ENCODE measurements at places on chromosomes 6 and 20.

DNA sequence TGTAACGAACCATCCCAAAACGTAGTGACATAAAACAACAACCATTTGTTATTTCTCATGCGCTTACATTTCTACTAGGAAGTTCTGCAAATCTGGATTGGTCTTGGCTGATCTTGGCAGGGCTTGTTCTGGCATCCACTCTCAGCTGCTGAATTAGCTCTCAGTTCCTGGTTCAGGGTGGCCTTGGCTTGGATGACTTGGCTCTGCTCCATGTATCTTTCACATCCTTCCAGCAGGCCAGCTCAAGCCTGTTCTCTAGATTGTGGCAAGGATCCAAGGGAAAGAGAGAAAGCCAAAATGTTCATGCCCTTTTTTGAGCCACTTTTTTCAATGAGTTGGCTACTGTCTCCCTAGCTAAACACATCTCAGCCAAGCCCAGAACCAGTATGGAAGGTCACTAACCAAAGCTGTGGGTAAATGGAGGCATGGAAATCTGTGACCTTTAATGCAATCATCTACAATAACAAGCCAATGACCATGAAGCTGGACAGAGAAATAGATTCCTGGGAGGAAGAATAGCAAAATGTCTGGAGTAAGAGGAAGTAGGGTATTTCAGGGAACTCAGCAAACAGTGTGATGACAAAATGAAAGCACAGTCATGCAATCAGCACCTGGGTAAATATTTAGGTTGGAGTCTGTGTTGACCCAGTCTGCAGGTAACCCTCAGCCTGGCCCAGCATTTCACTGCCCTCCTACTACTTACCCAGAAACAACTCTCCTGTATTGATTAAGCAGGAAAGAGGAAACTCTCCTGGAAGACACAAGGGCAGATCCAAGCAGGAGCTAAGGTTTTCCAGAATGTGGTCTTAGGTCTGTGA lies 32.7 kb upstream of the SNAP25 start:
- DNase-seq, result no peak

DNA sequence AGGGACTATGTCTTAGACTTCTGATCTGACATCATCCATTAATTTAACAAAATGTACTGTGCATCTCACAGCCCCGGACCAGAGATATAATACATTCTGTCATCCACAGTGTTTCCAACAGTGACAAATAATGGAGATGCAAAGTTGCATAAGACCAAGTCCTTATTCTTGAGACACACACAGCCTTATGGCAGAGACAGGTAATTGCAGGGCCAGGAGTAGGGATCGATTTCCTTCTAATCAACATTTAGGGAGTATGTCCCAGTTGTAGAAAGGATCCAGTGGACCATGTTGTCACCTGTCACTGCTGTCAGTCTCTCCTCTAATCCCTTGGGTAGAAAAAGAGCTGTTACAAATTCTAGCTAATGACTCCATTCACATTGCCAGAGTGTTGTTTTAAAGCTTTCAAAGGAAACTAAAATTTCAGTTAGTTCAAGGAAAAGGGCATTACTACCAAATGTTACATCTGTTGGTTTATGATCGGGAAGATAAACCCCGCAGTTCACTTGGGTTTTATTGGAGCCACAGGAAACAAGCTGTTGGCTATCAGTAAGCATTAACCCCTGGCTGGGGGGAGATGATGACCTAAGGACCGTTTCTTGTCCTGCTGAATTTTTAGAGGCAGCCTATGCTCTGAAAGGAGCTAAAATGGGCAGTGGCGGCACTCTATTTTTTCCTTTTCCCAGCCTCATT lies 111.4 kb upstream of the ATXN1 start:
- DNase-seq, result no peak

DNA sequence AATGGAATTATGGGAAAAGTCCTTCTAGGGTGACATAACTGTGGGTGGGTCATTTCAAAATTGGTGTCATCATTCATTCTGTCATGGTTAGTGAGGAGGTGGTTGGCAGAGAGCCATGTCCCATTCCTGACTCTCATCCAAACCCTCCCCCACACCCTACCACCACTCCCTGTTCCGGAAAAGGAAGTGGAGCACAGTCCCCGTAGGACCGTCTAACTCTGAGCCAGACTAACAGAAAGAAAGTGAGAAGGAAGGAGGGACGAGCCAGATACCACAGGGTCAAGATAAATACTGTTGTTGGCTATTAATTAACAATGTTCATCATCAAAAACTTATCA lies 4.8 kb downstream of the TRIM10 start:
- DNase-seq, result no peak

GRCh38 chr6:125294925-125295324 lies 6.8 kb downstream of the HDDC2 start:
- no peak for DNase-seq

- DNase-seq, result no peak
These were observed 46.9 kb upstream of the SMIM29 start for GRCh38 chr6:34295721-34296120.

DNA sequence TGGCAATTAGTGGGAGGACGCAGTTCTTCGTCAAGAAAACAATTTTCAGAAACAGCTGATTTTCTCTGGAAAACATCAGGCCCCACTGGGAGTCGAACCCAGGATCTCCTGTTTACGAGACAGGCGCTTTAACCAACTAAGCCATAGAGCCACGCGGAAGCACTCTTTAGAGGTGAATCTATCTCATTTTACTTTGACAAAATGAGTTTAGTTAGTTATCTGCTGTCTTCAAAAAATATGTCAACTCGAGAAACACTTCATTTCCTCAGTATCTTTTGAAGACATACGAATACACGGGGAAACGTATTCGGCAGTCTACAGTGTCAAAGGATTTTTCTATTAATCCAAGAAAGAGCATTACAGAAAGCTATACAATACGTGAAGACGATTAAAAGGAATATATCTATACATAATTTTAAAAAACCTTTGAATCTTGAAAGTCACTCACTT lies 26.7 kb downstream of the GPX6 start:
- DNase-seq, result peak; percentile 18

- no peak for DNase-seq
These were observed 139.8 kb downstream of the ZDHHC14 start for GRCh38 chr6:157520596-157521361.

DNA sequence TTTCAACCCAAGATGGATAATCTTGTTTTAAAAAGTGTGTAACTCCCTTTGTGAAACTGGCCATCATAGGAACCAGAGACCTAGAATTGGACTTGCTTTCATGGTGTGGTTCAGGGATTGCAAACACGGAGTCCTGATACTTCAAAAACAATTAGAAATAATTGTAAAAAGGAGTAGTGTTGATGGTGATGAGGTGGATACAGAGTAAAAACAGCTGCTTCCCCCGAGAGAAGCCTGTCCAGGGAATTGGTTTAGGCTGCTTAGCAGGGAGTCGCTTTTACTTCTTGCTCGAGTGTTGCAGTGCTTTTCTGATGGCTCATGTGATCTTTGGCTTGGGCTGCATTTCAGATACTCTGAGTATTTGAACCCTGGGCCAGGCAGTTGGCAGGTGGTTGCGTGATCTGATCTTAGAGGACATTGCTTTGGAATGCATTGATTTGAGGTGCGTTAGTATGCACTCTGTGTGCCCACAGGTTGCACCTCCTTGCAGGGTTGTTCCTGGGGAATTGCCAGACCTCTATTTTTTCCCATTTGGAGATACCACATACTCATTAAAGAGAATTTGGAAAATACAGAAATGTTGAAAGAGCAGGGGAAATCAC lies 19.5 kb downstream of the KIF3B start:
- no peak for DNase-seq

GRCh38 chr20:63831646-63831992 lies 555 bp upstream of the ZBTB46 start:
- no peak for DNase-seq

GRCh38 chr6:81476881-81477280 lies 275.6 kb downstream of the TENT5A start:
- peak; percentile 42 for DNase-seq

- DNase-seq, result no peak
These were observed 306.6 kb downstream of the EPM2A start for GRCh38 chr6:145428706-145429105.

DNA sequence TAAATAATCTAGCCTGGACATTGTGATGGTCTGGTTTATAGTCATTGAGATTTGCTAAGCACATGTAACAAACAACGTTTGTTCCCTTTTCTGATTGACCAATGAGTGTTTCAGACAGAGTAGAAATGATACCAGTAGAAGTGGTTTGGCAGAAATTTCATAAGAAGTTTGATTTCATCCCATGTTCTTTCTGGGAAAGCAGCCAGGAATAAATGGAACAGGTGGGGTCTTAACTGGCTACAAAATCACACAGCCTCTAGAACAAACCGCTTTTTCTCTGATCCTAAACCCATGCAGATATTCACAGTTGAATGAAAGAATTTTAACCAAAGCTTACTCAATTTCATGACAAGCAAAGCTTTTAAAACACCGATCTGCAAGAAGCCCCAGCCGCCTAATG lies 227.5 kb downstream of the UST start:
- no peak for DNase-seq

DNA sequence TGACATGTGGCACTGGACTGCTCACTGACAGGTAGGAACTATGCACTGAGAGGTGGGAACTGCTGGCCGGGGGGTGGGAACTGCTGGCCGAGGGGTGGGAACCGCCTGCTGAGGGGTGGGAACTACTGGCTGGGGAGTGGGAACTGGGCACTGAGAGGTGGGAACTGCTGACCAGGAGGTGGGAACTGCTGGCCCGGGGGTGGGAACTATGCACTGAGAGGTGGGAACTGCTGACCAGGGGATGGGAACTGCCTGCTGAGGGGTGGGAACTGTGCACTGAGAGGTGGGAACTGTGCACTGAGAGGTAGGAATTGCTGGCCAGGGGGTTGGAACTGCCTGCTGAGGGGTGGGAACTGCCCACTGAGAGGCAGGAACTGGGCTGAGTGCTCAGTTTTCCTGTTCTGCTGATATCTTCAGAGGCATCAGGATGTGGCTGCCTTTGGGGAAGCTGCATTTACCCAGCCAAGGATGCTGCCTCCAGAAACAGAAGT lies 90.2 kb downstream of the THBS2 start:
- DNase-seq, result no peak

DNA sequence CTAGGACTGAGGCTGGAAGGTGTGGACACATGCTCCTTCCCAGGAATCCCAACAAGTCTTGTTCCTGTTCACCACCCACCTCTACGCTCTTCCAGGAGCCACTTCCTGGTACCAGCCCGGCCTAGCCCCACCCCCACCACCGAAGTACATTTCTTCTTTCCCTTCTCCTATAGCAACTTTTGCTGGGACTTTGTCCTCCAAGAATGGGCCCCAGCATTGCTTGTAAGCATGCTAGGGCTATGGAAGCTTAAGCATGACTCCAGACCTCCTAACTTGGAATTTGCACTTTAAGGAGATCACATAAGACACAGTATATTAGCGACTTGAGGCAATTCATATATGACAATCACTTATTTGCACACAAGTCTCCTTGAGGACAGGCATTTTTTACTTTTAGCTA lies 462.0 kb upstream of the ARID1B start:
- no peak for DNase-seq

- DNase-seq, result no peak
These were observed 194.3 kb downstream of the COL19A1 start for GRCh38 chr6:70060680-70061079.

- no peak for DNase-seq
These were observed 227.4 kb downstream of the CLVS2 start for GRCh38 chr6:123223461-123223860.

- no peak for DNase-seq
These were observed 112.1 kb upstream of the PMEPA1 start for GRCh38 chr20:57821935-57822334.

GRCh38 chr20:17959257-17959627 lies 9.4 kb downstream of the SNX5 start:
- no peak for DNase-seq

GRCh38 chr20:44714701-44715498 lies at the start of gene CCN5:
TSS of gene CCN5 (plus strand) at chr20:44715369. CDS start at chr20:44715391, 22 bp downstream.
- DNase-seq, result no peak
